ENCODE measurements at places on chromosomes 1 and 21.

- no peak for DNase-seq
These were observed 709 bp downstream of the PRELP start for GRCh38 chr1:203476216-203476814.

DNA sequence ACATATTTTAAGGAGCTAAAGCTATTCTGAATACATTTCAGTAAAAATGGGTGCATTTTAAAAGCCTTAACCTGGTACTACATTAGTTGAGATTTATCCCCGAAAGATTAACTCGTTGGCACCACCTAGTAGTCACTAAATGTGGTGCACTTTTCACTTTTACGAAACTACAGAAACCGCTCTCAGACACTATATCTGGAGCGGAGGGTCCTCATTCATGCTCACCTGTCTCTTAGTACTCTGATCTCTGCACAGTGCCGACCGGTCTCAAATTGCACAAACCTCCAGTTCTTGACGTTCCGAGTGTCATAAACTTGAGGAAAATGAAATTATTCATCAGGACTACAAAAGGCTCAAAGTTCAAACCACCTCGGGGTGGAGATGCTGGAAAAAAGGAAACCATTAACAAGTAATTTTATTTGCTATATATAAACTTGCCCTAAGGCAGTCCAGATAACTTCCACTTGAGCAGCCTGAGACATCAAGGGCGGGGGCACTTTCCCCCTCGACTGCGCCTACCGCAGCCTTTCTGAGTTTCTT is 722 bp downstream of the LZIC start:
- no peak for DNase-seq

DNA sequence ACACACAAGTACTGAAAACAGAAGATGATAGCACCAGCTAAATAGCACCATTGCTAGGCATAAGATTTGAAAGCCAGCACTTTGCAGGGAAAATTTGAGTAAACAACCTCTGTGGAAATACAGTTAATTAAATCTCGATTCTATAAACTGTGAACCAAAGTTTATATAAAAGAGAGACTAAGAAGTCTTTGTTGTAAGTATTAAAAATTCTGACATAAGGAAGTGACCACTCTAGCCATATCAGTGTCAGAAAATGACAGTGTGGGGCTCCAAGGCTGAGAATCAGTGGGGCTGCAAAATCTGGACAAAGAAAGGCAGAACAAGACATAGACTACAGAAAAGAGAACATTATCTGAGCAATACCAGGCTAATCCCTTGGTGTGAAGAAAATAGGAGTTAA is 292.2 kb downstream of the ST6GALNAC3 start:
- no peak for DNase-seq

GRCh38 chr1:95221306-95221705 is 12.7 kb upstream of the RWDD3 start:
- no peak for DNase-seq

GRCh38 chr21:16084776-16085364 is 355.1 kb downstream of the USP25 start:
- DNase-seq = no peak
